Activated CD4-positive, alpha-beta T cell treated with anti-CD3 and anti-CD28 coated beads, Interleukin-2, amount 10 ng/mL, durations not matched to agents 7 days and 5 days (primary cell): ENCODE measurements at places on chromosomes 1 and 21. TPM values are rescaled to one million over a fixed set of nuclear protein-coding genes. Genes with fewer than 3 reads are reported as not detected.

- DNase-seq, result no peak
Observed at GRCh38 chr1:247212012-247212411, 40.2 kb upstream of the ZNF124 start.

GRCh38 chr1:55305735-55306134 is 90.6 kb upstream of the USP24 start:
- DNase-seq, result no peak

- DNase-seq, result peak; percentile 5
Observed at GRCh38 chr1:903721-904271, 19.9 kb upstream of the SAMD11 start.

Gene TPTE
- not detected for total RNA-seq

Gene APCS
- not detected for total RNA-seq

Gene VWA5B1
- not detected for total RNA-seq

DNA sequence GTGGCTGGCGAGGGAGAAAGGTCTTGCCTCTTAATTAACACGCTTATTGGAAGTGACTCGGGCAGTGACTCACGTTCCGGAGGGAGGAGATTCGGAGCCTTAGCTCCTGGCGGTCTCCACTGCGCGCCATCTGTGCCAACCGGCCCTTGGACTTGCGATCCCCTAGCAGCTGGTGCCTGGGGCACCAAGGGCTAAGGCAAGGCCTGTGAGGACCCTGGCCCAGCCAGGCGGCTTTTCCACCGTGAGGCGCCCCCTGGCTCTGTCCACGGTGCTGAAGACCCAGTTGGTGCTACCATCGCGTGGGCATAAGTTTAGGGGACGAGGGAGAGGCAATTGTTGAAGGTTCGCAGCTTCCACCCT is 1.3 kb upstream of the SYT6 start:
- DNase-seq, result no peak

GRCh38 chr1:247332215-247332622 is 552 bp upstream of the ZNF496 start:
- peak; percentile 52 for DNase-seq

DNA sequence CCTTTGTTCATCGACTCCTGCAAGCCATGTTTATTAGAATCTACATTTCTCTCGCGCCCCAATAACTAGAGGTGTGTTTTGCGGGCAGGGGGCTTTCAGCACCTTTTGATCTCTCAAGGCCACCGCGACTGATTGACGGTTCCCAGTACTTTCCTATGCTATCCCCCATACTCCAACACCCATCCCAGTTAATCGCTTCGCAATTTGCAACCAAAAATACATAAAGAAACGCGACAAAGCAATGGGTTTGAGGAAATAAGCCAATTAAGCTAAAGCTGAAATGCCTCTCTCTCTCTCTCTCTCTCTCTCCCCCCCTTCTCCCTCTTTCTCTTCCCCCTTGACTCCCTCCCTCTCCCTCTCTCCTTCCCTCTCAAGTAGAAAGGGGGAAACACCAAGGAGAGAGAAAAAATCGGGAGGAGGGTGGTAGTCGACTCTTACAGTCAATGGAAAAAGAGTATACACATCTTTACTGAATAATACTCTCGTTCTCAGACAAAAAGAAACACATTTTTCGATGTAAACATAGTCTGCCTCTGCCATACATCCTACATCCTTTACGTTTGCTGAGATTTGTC is 128.0 kb upstream of the DPYD start:
- no peak for DNase-seq

Gene CD48
- total RNA-seq, result 309 TPM

DNA sequence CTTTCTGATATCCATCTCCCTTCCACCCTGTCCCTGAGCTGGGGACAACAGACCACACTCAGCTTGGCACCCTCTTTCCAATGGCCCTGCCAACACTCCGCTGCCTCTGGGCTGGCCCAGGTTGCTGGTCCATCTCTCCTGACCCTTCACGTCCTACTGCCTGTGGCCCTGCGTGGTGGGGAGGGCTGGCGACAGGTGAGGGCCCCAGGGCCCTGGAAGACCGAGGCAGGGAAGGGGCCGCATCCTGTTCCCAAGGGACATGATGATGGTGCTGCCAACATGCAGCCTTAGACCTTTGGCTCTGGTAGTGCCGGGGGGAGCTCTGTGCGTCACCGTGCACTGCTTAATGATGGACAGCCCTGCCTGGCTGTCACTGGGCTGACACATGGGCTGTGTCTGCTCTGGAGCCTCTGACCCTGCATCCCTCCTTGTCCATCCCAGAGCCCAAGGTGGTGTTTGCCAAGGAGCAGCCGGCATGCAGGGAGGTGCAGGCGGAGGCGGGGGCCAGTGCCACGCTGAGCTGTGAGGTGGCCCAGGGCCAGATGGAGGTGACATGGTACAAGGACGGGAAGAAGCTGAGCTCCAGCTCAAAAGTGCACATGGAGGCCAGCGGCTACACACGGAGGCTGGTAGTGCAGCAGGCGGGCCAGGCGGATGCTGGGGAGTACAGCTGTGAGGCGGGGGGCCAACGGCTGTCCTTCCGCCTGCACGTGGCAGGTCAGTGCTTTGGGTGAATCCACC is 65.2 kb downstream of the OBSCN start:
- no peak for DNase-seq

Gene TBX19
- 3.1 TPM for total RNA-seq

DNA sequence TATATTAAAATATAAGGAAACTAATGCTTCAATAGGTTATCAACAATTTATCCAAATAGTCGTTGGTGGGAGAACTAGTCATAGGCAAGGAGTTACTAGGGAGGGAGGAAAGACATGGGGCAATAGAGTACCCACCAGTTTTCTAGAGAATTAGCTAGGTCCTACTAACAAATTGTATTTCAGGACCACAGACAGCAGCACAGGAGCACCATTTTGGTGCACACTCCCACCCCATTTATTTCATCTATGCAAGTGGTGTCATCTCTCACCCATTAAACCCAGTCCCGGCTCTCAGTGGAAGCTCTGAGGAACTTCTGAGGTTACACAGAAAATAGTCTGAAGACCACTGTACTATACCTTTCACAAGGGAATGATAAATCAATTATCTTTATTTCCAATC is 89.0 kb upstream of the BCAR3 start:
- DNase-seq, result no peak

DNA sequence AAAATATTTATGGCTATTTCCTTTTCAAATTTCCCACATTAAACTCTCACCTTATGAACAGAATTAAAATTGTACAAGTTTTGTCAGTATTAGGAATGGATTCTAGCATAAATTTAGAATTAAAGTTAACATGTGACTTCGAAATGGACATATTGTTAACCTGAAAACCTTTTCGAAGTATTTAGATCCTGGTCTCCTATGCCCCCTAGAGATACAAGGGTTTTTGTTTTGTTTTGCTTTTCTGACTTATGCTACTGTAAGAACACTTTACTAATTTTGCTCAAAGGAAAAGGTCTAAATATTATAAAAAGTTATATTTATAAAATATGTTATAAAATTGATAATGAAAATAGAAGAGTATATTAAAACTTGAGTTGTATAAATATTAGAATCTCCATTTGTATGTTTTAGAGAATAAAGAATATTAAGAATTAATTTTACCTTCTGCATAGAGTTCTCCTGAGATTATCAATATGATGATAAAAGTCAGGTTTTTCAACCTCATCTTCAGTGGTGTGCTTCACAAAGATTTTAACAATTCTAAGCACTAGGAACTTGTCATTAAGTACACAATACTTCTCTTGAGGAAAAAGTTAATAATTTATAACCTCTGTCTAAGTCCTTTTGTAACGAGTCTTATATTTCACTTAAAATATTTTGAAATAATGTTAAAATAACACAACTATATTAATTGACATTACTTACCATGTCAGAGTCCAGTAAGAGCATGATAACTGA is at the start of gene F13B:
F13B (minus strand) TSS at position 542 of the 738 bp plus-strand sequence; CDS start at position 505, 37 bp downstream.
- no peak for DNase-seq

- DNase-seq, result no peak
Observed at GRCh38 chr1:84619383-84620102, 45.3 kb upstream of the CTBS start.

Gene DCST1
- not detected for total RNA-seq

Gene ADORA3
- total RNA-seq, result 0.15 TPM

DNA sequence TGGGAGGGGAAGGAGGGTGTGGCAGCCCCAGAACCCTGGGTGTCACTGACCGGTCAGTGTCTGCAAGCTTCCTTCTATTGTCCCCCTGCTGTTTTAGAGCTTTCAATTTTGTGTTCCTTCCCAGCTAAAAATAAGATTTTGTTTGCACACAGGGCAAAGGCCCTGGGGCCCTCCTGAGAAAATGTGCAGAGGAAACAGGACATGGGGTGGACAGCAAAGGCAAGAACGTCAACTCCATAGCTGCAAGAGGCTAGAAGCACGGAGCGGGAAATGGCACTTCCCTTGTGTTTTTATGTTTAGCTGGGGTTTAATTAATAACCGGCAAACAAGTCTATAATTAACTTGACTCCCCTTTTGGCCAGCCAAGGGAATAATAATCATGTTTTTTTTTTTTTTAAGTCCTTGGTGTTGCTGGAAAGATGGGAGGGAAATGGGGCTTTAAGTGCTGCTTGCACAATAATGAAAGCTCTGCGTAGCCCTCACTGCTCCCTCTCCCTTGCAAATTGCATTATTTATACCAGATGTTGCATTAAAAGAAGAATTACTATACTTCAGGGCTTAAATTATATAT is 261.4 kb upstream of the USP24 start:
- no peak for DNase-seq

GRCh38 chr1:18481921-18482701 is 1.4 kb downstream of the KLHDC7A start:
- DNase-seq, result no peak

DNA sequence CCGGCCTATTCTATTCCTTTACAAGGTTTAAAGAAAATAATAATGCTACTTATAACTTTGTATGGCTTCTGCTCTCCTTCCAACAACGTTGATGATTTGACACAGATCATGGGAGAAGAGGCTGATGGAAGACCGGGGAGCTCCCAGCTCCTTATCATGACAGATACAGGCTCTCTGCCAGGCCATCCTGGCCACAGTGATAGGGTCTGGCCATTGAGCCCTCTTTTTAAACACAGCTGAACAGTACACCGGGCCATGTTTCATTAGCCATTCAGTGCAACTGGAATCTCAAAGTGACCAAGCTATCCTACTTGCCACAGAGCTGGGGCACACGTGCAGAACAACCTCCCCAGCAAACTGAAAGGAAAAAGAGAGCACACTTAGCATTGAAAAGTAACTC is 34.9 kb downstream of the DNAJC11 start:
- DNase-seq, result no peak

Gene IFNLR1
- total RNA-seq, result 3.2 TPM

- DNase-seq, result no peak
Observed at GRCh38 chr1:30335389-30335996, 387.9 kb downstream of the MATN1 start.

- DNase-seq, result no peak
Observed at GRCh38 chr21:38879912-38880576, 74.3 kb downstream of the ETS2 start.

GRCh38 chr1:17873007-17873675 is 118.0 kb downstream of the ACTL8 start:
- no peak for DNase-seq

Gene SCP2
- 102 TPM for total RNA-seq

Gene OXCT2
- not detected for total RNA-seq

DNA sequence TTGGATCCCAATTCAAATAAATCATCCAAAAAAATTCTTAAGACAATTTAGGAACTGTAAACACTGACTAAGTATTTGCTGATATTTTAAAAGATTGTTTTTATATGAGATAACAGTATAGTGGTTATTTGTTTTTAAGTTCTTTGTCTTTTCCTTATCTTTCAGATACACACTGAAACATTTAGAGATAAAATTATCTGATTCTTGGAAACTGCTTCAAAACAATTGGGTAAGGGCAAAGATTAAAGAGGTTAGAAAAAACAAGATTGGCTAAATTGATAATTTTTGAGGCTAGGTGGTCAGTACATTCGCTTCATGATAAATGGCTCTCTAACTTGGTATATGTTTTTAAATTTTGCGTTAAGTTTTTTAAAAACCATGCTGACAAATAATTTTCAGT is 117.3 kb downstream of the PSMG1 start:
- DNase-seq, result no peak

DNA sequence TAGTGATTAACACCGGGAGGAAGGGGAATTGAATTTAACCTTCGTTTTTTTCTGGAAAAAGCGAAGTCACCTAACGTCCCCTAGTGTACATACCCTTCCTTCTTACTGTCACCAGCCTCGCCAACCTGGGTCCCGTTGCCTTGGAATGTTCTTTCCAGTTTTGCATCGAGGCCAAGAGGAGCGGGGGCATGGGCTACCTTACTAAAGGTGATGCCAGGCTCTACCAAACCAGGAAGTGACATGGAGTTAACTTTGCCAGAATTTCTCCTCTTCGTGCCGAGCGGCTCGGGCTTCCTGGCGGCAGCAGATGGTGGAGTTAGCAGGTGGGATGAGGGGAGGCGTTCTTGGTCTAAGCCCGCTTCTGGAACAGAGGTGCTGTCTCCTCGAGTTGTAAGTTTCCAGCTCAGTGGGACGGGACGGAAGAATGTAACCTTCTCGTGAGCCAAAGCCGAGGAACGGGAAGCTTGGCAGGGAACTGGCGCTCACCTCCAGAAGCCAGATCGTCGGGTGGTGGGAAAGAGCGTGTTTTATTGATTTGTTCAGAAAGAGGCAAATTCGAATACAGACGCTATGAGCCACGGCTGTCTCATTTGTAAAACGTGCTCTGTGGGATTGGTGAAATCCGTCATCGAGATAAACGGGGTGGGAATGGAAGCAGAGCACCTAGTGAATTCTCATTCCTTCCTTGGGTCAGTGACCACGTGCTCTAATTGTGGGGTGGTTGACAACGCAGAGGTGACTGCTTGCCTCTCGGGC is 486 bp downstream of the NIPAL3 start:
- no peak for DNase-seq

Gene LCE1E
- total RNA-seq, result not detected

DNA sequence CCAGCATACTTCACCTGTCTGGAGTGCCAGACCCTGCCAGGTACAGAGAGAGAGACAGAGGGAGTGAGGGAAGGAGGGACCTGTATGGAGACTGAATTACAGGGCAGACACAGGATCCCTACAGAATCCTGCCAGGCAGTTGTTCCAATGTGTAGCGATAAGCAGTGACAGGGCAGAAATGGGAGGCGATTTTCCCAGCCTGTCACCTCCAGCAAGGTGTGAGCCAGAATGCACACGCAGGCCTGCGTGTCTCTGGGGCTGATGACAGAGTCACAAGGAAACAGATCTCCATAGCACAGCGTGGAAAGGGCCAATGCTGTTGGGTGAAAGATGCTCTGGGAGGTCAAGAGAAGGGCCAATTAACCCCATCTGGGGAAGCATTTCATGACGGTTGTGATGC is 111.3 kb downstream of the HIVEP3 start:
- no peak for DNase-seq

Gene PRR9
- total RNA-seq, result not detected

GRCh38 chr1:185998391-185998790 is 264.2 kb downstream of the HMCN1 start:
- DNase-seq, result no peak

Gene S100A3
- total RNA-seq, result not detected

- DNase-seq, result peak; percentile 58
Observed at GRCh38 chr1:61741711-61742619, at the start of gene PATJ. Gene PATJ, plus strand, starts transcription at chr1:61742480. Its CDS starts 20,413 bp downstream, at chr1:61762893.

DNA sequence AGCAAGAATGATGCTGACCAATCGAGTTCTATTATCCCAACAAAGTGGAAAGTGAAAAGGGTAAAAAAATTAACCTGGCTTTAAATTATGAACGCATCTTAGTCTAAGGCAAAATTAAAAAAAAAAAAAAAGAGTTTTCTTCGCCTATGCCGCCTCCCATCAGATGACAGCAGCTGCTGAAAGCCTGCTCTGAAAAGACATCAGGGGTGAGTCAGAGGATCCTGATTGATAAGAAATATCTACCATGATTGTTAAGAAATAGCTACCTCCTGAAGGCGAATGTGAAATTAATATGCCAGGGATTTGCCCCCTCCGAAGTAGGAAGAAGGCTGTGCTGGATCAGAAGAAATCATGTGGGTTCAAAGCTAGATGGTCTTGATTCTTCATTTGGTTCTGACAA is 216.8 kb upstream of the C1orf87 start:
- no peak for DNase-seq

Gene KCNJ9
- not detected for total RNA-seq
